Urinary bladder (tissue), 4 donors: ENCODE measurements at places on chromosomes 4 and X. TPM values are rescaled to one million over a fixed set of nuclear protein-coding genes. Genes with fewer than 3 reads are reported as not detected.

F8 gene
- 14.7 TPM for polyA plus RNA-seq

PRRG3 gene
- 1.3 TPM for polyA plus RNA-seq

DNA sequence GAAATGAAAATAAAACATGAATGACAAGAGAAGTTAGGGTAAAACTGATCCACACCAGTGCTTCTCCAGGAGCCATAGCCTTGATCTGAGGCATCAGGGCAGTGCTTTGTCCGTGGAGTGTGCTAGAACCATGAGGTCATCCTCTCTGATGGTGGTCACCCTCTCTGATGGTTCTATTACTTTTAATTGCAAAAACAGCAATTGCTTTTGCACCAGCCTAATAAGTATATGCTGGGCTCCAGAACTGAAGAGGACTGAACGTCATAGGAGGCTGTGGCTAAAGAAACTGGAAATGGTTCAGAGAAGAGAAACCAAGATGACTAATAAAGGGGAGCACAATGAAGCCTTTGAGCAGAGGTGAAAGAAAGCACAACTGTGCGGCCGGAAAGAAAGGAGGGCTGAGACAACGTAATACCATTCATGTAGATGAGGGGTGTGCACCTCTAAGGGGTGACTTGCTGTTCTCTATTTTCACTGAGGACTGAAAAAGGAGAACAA, 17.0 kb upstream of the TMEM154 start:
- DNase-seq: no peak

RTL9 gene
- 0.10 TPM for polyA plus RNA-seq

CXXC4 gene
- polyA plus RNA-seq: 0.58 TPM

GRCh38 chrX:106150701-106151100, 17.4 kb upstream of the PWWP3B start:
- DNase-seq: no peak

GRCh38 chr4:1979477-1980196, 29.1 kb downstream of the NELFA start:
- no peak for DNase-seq

MAGEE1 gene
- 4.8 TPM for polyA plus RNA-seq

TLR7 gene
- polyA plus RNA-seq: 0.23 TPM

PAGE2 gene
- polyA plus RNA-seq: not detected

- DNase-seq: no peak
Measured at GRCh38 chrX:150223176-150224015, 139.7 kb upstream of the MAMLD1 start.

GRCh38 chr4:152279234-152279566, 256.7 kb downstream of the FBXW7 start:
- no peak for DNase-seq

DUSP21 gene
- polyA plus RNA-seq: not detected

DNA sequence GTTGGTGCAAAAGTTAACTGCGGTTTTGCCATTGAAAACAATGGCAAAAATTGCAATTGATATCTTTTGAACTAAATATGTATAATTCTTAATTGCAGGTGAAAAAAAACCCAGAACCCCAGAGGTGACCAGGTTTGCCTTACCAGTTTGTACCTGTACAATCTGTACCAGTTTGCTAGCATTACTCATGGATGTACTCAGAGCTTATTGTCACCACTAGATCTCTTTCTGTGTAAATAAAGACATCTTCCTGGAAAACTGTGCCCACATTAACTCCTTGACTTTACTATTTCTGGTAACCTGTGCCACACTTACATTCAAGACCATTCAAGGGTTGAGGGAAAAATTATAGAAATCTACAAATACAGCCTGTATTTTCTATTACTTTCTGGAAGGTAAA, 139.7 kb downstream of the ELOVL6 start:
- no peak for DNase-seq

GRCh38 chr4:150863456-150863855, 151.6 kb downstream of the LRBA start:
- DNase-seq: no peak

SORCS2 gene
- 5.3 TPM for polyA plus RNA-seq

PASD1 gene
- polyA plus RNA-seq: not detected

DNA sequence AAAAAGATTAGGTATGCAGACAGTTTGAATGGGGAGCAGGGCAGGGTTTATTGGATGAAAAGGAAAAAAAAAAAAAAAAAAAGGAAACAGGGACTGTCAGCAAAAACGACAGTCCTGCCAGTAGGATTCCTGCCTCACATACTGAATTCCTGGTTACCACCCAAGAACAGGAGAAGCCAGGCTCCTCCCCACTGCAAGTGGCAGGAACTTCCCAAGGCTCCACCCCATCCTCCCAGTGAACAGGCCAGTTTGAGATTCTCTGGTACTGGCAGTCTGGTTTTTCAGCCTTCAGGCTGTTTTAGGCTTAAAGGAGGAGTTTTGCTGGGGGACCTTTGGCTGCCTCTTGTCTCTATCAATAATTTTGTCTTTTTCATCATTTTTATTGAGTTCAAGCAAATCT, 360.0 kb upstream of the CXorf51A start:
- DNase-seq: no peak

GRCh38 chr4:146978641-146979040, 33.0 kb upstream of the TTC29 start:
- no peak for DNase-seq

GRCh38 chr4:8732681-8733243, 138.9 kb downstream of the HMX1 start:
- no peak for DNase-seq

- no peak for DNase-seq
Measured at GRCh38 chr4:172892300-172892699, 276.3 kb upstream of the GALNT7 start.

WDR13 gene
- polyA plus RNA-seq: 134 TPM

HPGD gene
- polyA plus RNA-seq: 51.6 TPM

GRCh38 chr4:135532132-135532531, 1330.5 kb upstream of the PABPC4L start:
- no peak for DNase-seq

HAUS3 gene
- 8.1 TPM for polyA plus RNA-seq

GRCh38 chr4:145034727-145035211, 63.2 kb downstream of the ANAPC10 start:
- no peak for DNase-seq

GPRASP1 gene
- polyA plus RNA-seq: 21.5 TPM

GRCh38 chr4:185849664-185850550, 37.9 kb upstream of the SORBS2 start:
- no peak for DNase-seq

SLITRK2 gene
- 0.48 TPM for polyA plus RNA-seq

RAB41 gene
- polyA plus RNA-seq: not detected

DNA sequence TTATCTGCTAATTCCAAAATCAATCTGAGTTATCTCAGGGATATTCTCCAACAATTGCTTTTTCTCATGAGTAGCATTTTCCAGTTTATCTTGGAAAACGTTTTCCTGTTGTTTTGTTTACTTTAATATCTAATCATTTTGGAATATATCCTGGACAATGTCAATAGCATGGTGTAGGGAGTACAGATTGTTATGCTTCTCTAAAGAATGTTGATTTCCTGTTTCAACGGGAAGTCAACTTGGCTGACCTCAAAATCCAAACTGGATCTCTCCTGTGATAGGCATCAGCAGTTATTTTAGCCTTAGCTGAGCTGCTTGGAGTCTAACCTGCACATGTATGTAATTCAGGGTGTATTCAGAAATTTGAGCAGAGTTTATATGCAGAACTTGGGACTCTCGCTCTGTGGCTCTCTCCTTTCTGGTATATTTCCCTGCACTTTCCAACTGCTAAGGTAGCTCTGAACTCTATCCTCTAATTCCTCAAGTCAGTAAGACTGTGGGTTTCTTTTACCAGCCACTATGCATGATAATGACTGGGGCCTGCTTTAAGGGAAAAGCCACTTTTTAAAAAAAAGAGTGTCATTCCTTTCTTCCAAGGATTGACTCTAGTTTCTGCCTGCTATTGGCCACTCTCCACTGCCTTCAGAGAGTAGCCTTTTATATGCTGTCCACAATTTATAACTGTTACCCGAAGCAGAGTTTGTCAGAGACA, 7.7 kb downstream of the PRSS48 start:
- DNase-seq: no peak

GRCh38 chr4:56321251-56321650, 66.0 kb downstream of the AASDH start:
- no peak for DNase-seq

DNA sequence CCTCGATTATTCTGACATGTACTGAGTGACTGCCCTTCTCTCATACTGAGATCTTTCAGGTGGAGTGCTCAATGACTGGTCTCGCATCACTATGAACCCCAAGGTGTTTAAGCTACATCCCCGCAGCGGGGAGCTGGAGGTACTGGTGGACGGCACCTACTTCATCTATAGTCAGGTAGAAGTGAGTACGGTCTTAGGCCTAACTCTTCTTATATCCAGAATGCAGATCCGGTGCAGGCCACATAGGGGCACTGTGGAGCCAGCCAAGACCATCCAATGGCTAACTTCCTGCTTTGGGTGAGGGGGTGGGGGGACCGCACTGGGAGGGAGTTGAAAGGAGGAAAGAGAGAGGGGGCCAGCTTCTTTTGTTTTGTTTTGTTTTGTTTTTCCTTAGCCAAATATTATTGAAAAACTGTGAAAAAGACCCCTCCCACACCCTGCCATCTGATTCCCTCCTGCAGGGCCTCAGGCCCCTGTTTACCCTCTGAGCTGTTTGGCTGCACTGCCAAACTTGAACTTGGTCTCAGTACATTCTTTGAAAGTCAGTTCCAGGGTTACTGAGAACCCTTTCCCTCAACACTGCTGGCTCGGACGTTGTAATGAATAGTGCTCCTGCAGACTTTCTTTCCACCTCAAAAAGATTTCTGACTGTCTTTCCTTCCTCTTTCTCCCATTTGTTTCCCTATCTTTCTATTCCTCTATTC, 16.2 kb downstream of the AWAT2 start:
- DNase-seq: no peak

DNA sequence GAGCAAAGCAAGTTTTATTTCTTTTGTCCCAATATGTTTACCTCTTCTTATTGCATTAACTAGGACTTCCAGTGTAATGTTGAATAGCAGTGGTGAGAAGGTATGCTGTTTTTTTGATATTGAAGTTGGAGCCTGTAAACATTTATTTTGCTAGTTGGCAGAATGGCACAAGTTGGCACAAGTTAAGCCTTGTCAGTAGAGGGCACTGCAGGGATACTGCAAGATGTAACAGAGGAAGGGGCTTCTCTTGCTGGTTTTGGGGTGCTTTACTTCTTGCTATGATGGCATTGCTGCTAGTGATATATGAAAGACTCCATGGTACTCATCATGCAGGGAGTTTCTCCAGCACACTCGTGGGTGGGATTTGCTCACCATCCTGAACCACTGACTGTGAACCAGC, 327.3 kb upstream of the ARX start:
- DNase-seq: no peak

- no peak for DNase-seq
Measured at GRCh38 chr4:521636-522330, 22.8 kb downstream of the PIGG start.

FOXR2 gene
- polyA plus RNA-seq: not detected

GRCh38 chr4:183729430-183730328, 70.6 kb downstream of the TRAPPC11 start:
- no peak for DNase-seq

DNA sequence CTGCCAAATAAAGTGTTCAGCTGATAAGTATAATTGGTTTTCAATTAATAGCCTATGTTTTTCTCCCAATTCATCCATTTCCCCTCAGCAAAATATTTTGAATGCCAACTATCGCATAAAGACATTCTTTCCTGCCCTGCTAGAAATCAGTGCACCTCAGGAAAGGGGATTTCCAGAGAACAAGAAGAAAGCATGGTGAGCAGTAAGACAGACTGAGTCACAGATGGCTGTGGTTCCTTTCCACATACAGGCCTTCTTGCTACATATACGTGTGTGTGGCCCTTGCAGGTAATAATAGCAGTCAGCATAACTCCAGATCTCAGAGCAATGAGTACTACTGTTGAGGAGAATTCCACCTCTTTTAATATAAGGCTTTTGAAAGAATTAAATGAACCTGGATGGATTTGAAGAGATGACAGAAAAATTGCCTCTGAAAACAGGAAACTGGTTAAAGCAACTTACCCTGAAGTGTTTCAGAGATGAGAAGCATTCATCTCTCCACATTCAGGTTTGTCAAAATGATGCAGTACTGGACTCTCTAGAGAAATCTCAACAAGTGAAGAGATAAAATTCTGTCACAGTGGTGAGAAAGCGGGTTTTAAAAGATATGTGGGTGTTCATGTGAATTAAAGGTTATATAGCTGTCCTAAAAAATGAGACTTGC, 13.6 kb downstream of the GASK1B start:
- DNase-seq: no peak

DNA sequence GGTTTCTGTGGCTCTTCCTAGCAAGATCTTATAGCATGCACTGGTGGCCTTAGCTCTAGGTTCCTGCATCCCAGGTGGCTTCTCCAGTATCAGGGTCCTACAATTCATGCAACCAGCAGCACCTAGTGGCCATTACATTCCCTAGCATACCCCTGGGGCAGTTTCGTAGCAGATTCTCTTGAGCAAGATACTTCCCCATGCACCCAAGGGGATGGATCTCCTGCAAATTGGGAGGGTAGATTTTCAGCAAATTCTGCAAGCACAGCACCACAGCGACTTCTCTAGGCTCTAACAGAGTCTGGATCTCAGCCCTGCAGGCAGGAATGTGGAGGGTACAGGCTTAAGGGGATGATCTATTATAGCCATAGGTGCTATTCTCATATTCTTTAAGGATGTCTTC, 13.1 kb upstream of the SLC9B1 start:
- DNase-seq: no peak

DNA sequence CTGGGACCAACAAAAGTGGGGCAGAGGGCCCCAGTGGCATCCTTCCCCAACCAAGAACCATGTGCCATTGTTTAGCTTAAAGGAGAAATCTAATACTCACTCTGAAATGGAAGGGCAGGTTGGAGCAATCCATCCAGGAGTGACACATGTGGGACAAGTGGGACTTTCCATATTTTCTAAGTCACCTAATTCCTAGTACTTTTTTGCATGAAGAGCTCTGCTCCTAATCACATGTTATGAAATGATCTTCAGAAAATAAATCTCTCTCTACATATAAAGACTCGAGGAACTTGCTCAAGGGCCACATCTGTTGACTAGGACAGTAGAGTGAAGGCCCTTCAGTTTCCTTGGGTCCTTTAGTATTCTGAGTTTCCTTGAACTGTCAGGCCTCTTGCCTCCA, 2.5 kb downstream of the CYBB start:
- no peak for DNase-seq

GRCh38 chr4:186144198-186144945, 39.9 kb downstream of the FAM149A start:
- no peak for DNase-seq
